Stimulated activated CD4-positive, alpha-beta T cell treated with anti-CD3 and anti-CD28 coated beads, TNF-alpha, amount 100 ng/mL, for 24 hours (primary cell): ENCODE measurements at places on chromosomes 12 and 14.
A peak's percentile ranks its signal among the peaks of the same experiment; 100 is the strongest.

DNA sequence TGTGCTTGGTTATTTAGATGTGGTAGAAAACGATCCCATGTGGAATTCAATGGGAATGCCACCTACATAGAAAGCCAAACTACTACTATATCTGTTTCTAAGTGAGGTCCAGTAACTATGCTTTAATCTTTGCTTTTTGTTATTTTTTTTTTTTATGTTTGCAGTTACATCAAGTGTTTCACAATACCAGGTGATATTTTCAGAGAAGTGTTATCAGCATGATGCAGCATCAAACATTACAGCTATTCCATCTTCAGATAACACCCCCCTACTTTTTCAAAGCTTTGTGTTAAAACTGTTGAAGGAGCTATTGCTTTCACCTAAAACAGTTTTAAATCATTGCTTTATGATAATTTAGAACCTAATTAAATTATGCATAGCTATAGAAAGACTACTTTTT lies 163.8 kb upstream of the SLC16A7 start:
- DNase-seq = no peak

GRCh38 chr14:24315807-24316596 lies 4.7 kb downstream of the LTB4R start:
- no peak for DNase-seq

DNA sequence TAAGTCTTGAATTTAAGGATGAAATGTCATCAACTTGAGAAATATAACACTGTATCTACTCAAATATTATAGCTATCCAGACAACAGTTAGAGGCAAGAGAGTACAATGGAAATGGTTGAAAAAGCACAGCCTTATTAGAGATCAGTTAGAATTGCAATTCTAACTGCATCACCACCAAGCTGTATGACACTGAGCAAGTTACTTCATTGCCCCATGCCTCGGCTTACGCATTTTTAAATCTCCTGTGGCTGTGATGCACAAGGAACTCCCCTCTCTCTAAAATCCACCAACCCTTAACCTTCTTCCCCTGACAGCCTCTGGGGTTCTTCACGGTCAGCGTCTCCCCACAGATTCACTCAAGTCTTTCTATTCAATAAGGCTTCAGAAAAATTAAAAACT lies 75.1 kb downstream of the MED13L start:
- DNase-seq = no peak

GRCh38 chr12:115794659-115795081 lies 482.8 kb downstream of the MED13L start:
- DNase-seq = no peak

GRCh38 chr14:105171004-105171673 lies 2.6 kb upstream of the JAG2 start:
- DNase-seq = no peak

DNA sequence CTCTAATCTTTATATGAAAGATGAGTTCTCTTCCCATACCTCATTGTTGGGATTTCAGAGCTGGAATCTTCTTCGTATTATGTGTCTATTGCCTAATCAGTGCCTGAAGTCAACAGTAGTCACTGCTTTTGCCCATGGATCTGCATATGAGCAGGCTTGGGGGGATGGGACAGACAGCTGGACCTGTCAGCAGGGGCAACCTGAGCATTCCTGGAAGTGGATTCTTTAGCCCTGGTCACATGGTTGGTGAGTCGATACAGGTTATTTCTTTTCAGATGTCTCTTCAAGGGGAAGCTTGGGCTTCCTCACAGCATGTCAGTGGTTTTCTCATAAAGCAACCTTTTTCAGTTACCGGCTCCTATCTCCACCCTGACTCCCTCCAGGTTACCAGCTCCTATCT lies 97.3 kb upstream of the RBM19 start:
- DNase-seq = no peak

DNA sequence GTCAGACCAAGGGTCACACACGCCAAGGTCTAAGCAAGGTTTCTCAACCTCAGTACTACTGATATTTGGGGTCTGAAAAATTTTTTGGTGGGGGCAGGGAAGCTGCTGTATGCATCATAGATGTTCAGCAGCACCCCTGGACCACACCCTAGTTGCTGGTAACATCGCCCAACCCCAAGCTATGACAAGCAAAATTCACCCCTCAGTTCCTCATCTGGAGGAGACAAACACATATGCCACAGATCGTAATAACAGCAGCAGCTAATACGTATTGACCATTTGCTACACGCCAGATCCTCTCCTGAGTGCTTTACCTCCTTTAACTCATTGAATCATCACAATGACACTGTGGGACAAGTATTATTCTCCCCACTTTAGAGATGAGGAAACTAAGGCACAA lies 46.4 kb downstream of the ACTN1 start:
- no peak for DNase-seq

- no peak for DNase-seq
These were observed 14.3 kb downstream of the MCRS1 start for GRCh38 chr12:49553512-49554088.

DNA sequence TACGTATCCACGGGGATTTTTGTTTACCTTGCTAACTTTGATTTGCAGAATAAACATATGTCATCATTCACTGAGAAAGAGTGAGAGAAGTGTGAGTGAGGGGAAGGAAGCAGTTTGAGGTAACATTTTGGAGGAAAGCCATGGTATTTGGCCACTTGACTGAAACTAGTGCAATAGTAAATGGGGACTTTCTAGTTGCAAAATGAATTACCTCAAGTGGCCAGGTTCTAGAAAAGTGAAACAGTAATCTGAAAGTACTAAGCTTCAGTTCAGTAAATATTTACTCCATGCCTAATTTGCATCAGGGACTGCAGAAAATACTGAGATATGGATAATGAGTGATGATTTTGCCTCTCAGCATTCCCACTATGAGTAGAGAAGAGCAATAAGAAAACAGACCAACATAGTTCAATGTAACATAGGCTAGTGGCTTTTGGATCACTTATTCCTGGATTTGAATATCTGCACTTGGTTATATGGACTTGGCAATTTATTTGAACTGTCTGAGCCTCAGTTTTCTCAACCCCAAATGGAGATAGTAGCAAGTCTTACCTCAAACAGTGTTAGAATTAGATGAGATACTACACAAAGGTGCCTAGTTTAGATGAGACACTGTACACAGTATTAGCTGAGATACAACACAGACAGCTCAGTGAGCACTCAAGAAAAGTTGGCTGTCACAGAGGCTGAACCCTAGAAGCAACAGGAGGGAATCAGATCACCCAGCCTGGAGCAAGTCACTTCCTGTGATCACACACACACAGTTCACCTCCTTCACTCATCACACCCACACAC lies 439.1 kb downstream of the NPAS3 start:
- no peak for DNase-seq

DNA sequence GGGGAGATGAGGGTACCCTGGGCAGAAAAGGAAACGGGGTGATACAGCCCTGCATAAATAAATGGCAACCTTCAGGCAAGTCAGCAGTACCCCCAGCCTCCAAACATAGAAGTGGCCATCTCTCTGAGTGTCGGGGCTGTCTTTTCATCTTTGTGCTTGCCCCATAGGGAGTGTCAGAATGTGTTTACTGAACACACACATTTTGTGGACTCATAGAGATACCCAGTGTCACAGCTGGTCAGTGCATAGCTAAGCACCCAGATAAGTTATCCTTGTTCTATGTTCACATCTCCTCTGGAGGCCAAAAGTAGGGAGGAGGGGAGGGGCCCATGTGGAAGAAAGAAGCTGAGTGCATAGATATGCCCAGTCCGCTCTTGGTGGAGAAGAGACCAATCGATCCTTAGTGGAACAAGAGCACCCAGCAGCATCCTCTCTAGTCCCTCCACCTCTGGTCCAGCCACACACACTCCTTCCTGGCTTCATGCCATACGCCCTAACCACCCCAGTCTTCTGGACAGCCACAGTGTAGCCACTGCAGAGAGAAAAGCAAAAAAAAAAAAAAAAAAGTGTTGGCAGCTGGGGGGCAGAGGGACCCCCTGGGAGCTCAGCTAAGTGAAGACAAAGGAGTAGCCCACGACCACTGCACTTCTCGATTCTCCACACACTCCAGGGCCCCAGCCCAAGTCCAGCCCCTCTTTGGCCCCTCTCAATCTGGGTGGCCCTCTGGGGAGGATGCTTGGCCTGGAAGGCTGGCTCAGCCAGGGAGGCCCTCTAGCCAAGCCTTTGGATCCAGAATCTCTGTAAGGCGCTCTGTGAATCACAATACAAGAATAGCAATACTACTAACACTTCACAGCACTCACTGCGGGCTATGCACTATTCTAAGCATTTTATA lies 2.6 kb downstream of the ITGA7 start:
- no peak for DNase-seq

- peak; percentile 76 for DNase-seq
These were observed 30.1 kb upstream of the PPP2R5C start for GRCh38 chr14:101731187-101732080.
